ENCODE measurements at places on chromosomes 7 and 10. TPM values are rescaled to one million over a fixed set of nuclear protein-coding genes. Genes with fewer than 3 reads are reported as not detected.

Gene PRPS1L1
- total RNA-seq, result not detected

Gene ZNF467
- 9.8 TPM for total RNA-seq

Gene TRIM50
- total RNA-seq, result not detected

Gene FAM237B
- not detected for total RNA-seq

Gene FOXI2
- total RNA-seq, result not detected

Gene KCNMA1
- total RNA-seq, result 3.9 TPM

Gene PRRT4
- total RNA-seq, result not detected

Gene VAX1
- total RNA-seq, result not detected

Gene PTPN20
- not detected for total RNA-seq

Gene TMEM196
- total RNA-seq, result not detected

Gene CFAP46
- total RNA-seq, result 11.3 TPM

Gene GTF2IRD2
- 2.0 TPM for total RNA-seq

Gene CLIP2
- total RNA-seq, result 34.2 TPM

Gene DDC
- not detected for total RNA-seq

Gene EN2
- not detected for total RNA-seq

Gene PLEKHS1
- total RNA-seq, result not detected

Gene NUTM2A
- total RNA-seq, result not detected

Gene MRLN
- total RNA-seq, result not detected

Gene RNLS
- 2.0 TPM for total RNA-seq

Gene ABCB4
- total RNA-seq, result not detected

Gene VGF
- total RNA-seq, result 148 TPM

Gene NYAP1
- total RNA-seq, result 23.0 TPM

Gene ZPBP
- not detected for total RNA-seq

Gene LDB3
- total RNA-seq, result 0.37 TPM

Measured in G401 (cell line).